OCI-M1 (cell line): ENCODE measurements at places on chromosomes 12 and 14.

DNA sequence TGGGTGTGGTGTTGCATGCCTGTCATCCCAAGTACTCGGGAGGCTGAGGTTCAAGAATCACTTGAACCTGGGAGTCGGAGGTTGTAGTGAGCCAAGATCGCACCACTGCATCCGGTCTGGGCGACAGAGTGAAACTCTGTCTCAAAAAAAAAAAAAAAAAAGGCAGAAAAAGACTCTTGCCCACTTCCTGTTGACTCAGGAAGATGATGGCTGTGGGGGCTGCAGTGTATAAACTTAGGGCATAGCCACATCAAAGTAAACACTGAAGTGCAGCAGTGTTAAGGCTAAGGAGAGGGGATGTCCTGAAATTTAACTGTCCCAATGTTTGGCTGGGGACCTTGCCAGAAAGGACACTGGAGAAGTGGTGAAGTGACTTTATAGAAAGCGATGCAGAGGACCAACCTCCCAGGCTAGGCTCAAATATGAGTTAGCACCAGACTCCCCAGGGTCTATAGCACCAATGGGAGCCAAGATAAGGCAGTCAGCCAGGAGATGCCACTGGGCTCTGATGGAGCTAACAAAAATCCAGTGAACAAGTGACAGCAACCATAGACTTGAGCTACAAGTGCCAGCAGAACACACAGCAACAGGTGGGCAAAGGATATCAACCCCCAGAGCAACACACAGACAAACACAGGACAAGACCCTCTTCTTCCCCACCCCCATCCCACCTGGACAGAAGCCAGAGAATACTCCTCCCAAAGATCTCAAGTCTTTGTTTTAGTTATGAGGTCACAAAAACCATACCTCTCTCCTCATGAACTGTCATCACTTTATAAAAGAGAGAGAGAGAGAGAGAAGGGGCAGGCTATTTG, 28.0 kb downstream of the NELL2 start:
- DNase-seq = no peak

- no peak for DNase-seq
Observed at GRCh38 chr12:4934407-4935035, 24.8 kb downstream of the KCNA1 start.

GRCh38 chr12:110028323-110028722, 20.0 kb downstream of the C12orf76 start:
- DNase-seq = no peak

GRCh38 chr14:24816011-24816928, 182.3 kb upstream of the GZMB start:
- DNase-seq = no peak

DNA sequence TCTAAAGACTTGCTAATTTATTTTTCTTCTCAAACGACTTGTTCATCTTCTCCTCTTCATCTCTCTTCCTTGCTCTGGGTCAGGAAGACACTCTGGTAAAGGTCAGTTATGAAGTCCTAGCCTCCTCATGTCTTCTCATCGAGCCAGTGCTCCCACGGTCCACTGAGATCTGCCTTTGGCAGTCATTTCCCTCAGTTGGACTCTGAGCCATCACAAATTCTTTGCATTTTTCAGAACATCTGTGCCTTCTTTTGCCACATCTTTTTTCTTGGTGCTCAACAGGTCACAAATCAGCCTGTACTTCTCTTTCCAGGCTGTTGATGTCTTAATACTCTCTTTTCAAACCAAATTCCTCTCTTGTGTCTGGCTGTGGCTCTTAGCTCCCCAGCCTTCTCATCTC, 49.7 kb downstream of the IGF1 start:
- peak; percentile 53 for DNase-seq

DNA sequence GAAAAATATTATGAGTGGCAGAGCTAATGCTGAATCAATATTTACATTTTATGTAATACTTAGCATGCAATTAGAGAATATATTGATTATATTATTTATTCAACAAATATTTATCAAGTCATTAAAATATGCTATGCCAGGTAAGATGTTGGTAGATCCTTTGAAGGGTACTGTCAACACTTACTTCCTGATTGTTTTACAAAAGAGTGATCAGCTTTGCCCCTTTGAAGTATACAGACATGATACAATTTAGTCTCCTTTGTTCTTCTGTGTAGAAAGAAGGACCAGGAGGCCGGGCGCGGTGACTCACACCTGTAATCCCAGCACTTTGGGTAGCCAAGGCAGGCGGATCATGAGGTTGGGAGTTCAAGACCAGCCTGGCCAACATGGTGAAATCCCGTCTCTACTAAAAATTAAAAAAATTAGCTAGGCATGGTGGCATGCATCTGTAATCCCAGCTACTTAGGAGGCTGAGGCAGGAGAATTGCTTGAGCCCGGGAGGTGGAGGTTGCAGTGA, 73.9 kb upstream of the IFNG-AS1 start:
- no peak for DNase-seq

DNA sequence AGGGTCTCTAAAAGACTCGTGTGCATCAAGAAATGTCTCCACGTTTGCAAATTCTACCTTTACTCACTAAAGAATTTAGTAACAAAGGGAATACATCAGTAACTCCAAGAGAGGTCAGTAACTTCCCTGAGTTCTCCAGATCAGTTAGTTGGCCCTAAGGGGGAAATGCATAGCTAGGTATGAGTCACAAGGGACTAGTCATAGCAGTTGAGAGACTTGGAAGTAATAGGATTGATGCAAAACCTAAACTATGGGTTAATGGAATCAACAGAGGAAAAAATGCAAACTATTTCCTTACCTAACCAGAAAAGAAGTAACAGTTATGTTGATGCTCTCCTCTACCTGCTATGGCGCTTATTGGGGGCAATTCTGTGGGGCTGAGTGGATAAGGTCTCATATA, 148.8 kb upstream of the GARIN6 start:
- DNase-seq = no peak

GRCh38 chr14:87175175-87175574, 817.8 kb downstream of the GALC start:
- no peak for DNase-seq

DNA sequence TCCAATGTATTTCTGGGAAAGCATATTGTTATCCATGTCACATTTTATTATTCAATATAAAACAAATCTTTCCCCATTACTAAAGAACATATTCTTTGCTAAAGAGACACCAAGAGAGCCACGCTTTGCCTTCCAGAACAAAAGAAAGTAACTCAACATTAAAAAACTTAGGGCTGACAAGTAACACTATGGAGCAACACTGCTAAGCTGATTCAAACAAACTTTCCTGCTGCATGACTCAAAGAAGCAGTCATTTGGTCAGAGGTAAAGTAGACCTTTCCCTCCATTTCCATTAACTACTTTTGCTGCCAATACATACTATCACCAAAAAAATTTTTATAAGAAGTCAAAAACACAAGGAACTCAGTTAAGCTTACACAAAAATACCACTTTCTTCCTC, 83.0 kb downstream of the DENND5B start:
- no peak for DNase-seq

DNA sequence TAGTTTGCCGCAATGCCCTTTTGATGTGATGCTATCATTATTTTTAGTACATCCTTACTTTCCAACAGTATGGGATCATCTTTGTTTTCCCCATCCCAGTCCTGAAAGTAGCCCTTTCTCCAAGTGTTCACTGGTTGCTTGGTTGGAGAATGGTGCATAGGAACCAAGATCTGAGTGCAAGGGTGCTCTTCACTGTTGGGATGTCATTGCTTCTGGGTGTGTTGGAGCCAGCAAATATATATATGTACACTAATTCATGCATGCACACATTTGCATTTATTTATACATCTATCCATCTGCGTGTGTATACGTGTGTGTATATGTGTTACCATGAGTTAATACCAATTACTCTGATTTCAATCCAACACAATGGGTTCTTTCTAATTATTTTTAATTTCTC, 64.1 kb upstream of the RFLNA start:
- DNase-seq = no peak

GRCh38 chr12:132813443-132813842, 15.2 kb downstream of the GOLGA3 start:
- no peak for DNase-seq

- DNase-seq = no peak
Observed at GRCh38 chr12:121033625-121034349, 5.3 kb downstream of the OASL start.

DNA sequence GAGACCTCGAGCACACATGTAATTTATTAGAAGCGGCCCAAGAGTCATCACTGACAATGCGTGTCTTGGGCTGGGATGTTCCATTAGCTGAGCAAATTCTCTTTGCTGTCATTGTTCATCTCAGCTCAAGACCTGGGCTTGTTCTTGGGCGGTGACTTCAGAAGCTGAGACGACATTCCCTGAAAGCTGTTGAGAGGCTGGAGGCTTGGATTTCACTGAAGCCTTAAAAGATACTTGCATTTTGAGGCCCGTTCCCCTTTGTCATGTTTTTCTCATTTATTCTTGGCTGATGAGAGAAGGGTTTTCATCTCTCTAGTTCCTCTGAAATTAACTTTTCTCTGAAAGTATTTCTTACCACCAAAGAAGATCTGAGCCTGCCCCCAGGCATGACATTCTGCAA, 16.6 kb upstream of the SUSD6 start:
- no peak for DNase-seq

GRCh38 chr12:62279961-62280360, 19.8 kb downstream of the USP15 start:
- no peak for DNase-seq

DNA sequence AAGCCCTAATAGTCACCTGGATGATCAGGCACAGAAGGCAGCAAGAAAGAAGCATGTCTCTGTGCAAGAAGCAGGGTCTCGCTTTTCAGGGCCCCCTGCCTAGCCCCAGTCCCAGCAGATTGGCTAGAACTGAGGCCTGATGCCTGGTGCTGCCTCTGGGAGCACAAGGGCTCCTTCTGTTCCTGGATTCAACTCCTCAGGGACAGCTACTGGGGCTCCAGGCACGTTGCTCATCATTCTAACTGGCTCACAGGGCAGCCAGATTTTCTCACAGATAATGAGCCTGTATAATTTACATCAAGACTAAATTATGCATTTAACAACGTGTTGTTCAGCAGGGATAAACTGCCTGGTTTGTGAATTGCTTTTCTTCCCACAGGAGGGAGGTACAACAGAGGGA, 106.5 kb upstream of the PLXNC1 start:
- no peak for DNase-seq

GRCh38 chr12:3545121-3545796, 54.3 kb downstream of the PRMT8 start:
- DNase-seq = no peak

GRCh38 chr12:5881666-5882065, 63.4 kb downstream of the ANO2 start:
- DNase-seq = no peak

GRCh38 chr14:101123618-101124510, 220.3 kb upstream of the RTL1 start:
- DNase-seq = no peak

DNA sequence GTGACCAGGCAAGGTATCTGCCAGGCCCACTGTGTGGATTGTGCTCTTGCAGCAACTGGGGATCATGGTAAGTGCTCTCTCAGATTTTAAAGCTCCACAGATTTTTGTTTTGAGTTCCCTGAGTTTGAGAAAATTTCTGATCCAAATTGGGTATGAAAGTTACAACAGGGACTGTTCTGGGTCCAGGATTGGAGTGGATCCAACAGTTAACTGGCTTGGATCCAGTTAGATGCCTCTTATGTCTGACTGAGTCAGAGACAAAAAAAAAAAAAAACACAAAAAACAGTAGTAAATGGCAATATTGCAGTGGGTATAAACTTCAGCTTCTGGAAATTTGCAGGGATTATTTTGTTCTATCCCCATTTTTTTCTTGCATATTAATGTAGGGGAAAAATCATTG, 598.8 kb downstream of the C12orf50 start:
- DNase-seq = no peak

DNA sequence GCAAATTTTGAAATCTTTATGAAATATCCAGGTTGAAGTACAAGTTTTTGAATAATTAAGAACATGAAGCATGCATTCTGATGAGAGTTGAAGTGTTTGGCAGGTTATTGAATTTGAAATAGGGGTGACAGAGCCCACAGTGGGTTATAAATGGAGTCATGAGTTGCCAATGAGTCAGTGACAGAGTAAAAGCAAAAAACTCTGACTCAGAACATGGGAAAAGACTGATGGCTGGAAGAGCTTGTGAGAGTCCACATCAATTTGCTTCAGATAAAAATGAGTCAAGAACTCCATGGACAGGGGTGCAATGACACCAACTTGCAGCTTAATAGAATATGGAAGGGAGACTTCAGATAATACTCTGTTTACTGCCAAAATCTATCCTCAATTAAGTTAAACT, 105.3 kb downstream of the SLC6A15 start:
- no peak for DNase-seq

GRCh38 chr12:52201451-52201839, 9.6 kb upstream of the KRT80 start:
- no peak for DNase-seq

GRCh38 chr12:46342562-46343033, 30.0 kb downstream of the SLC38A2 start:
- peak; percentile 36 for DNase-seq

GRCh38 chr12:54249489-54249888, 30.4 kb downstream of the CBX5 start:
- DNase-seq = no peak

- DNase-seq = no peak
Observed at GRCh38 chr14:76761960-76762410, 717 bp downstream of the VASH1 start.

GRCh38 chr12:119786539-119786938, 90.6 kb downstream of the CIT start:
- no peak for DNase-seq

DNA sequence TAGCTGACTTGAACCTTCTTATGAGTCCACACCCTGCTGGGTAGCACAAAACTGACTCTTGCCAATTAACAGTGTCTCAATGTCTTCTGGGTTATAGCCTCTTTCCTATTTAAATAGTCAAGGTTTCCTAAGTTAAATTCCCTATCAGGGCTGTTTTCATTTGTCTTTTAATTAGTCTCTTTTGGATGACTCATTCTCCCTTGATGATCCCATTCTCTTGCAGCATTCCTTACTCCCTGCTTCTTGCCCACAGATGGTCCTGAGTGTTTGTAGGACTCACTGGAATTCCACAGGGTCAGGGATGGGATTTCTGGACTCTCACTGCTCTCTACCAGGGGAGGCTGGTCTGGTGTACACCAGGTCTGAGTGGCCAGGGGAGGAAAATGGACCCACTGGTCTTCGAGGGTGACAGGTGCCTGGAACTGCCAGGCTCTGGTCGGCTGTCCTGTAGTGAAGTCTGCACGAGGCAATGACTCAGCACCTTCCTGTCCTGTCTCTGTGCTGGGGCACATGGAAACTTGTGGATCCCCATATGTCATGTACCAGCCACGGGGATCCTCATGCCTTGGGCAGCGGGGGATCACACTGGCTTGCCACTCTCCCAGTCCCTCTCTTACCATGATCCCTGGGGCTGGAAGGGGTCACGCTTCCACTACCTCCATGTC, 236.5 kb upstream of the PELI2 start:
- DNase-seq = no peak

DNA sequence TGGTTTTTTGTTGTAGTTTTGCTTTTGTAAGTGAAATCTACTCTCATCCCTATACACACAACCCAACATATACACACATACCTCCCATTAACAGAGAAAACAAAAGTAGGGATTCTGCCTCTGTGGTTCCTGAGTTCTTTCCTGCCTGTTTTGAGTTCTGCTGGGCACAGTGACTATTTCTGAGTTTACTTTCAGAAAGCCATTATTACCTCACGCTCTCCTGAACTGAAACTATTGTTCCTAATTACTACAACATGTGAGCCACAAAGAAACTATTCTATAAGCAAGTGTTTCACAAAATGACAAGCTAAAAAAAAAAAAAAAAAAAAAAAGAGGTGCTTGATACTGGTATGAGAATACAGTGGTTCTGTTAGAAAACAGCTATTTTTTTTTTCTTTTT, 110.9 kb downstream of the ALG10B start:
- no peak for DNase-seq
